ENCODE measurements at places on chromosomes 7 and 10. TPM values are rescaled to one million over a fixed set of nuclear protein-coding genes. Genes with fewer than 3 reads are reported as not detected.
A peak's percentile ranks its signal among the peaks of the same experiment; 100 is the strongest.

SPDYE1 gene
- not detected for total RNA-seq

ATG9B gene
- 6.9 TPM for total RNA-seq

CPN1 gene
- not detected for total RNA-seq

- DNase-seq: no peak
- no peak overlapping the region for H3K4me3 ChIP-seq
- peaks cover 4% of the 10 kb centered on the region for H3K27me3 ChIP-seq
- H3K27ac ChIP-seq: no peak overlapping the region
These were observed 275.0 kb upstream of the NPVF start for GRCh38 chr7:25503306-25503705.

- H3K4me1 ChIP-seq: peaks cover 43% of the 10 kb centered on the region
- no peaks in the 10 kb centered on the region for H3K27me3 ChIP-seq
- H3K4me3 ChIP-seq: peak within 1 kb of the TSS; percentile 86
- DNase-seq: peak; percentile 92
- peaks cover 17% of the 10 kb centered on the region for H3K36me3 ChIP-seq
These were observed at the start of gene ANXA11 for GRCh38 chr10:80205477-80206276. ANXA11 (minus strand) TSS chr10:80205537; CDS start chr10:80172861, 32,676 bp downstream.

DNA sequence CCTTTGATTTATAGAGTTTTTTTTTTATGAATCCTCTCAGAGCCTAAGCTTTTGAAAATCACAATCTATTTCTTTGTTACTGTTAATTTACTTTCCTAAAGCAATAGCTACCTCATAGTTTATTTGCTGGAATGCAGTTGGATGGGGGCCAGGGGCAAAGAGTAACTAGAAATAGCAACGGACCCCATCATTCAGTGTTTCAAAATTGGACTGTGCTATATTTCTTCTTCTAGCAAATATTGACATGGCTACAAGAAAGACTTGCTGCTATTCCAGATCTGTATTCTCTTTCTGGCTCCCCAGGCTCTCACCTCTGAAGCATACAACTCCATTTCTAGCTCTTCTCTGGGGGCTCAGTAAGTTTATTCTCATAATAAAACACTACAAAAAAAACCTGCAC, 661.6 kb upstream of the NRG3 start:
- no peak overlapping the region for H3K27ac ChIP-seq
- H3K27me3 ChIP-seq: no peaks in the 10 kb centered on the region
- H3K4me1 ChIP-seq: no peaks in the 10 kb centered on the region
- no peaks in the 10 kb centered on the region for H3K36me3 ChIP-seq

GRCh38 chr7:155931396-155932085, 119.3 kb upstream of the SHH start:
- peaks cover 4% of the 10 kb centered on the region for H3K4me1 ChIP-seq
- H3K27me3 ChIP-seq: peaks cover 7% of the 10 kb centered on the region
- no peak overlapping the region for H3K4me3 ChIP-seq
- H3K36me3 ChIP-seq: no peaks in the 10 kb centered on the region
- H3K27ac ChIP-seq: no peak overlapping the region

- DNase-seq: no peak
- no peak overlapping the region for H3K4me3 ChIP-seq
- H3K36me3 ChIP-seq: no peaks in the 10 kb centered on the region
- H3K27me3 ChIP-seq: peaks cover 2% of the 10 kb centered on the region
- H3K4me1 ChIP-seq: no peaks in the 10 kb centered on the region
These were observed 665.0 kb upstream of the MGMT start for GRCh38 chr10:128802062-128802461.

Measured in activated CD4-positive, alpha-beta T cell treated with anti-CD3 and anti-CD28 coated beads for 36 hours (primary cell).